ENCODE measurements at places on chromosomes 2 and 18.

DNA sequence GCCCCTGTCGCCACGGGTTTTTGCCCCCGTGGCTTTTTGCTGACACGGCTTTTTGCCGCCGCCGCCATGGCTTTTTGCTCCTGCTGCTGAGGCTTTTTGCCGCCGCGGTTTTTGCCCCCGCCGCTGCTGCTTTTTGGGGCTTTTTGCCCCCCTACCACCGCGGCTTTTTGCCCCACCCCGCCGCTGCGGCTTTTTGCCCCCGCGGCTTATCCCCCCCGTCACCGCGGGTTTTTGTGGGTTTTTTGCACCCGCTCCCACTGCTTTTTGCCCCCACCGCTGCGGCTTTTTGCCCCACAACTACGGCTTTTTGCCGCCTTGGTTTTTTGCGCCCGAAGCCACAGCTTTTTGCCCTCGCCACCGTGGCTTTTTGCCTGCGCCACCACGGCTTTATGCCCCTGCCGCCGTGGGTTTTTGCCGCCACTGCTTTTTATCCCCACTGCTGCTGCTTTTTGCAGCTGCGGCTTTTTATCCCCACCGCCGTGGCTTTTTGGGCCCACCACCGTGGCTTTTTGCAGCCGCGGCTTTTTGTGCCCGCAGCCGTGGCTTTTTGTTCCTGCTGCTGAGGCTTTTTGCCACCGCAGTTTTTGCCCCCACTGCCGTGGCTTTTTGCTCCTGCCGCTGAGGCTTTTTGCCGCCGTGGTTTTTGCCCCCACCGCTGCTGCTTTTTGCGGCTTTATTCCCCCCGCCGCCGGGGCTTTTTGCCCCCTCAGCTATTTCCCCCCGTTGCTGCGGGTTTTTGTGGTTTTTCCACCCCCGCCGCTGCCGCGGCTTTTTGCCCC is 2798.0 kb upstream of the TEKT4 start:
- no peak for DNase-seq

DNA sequence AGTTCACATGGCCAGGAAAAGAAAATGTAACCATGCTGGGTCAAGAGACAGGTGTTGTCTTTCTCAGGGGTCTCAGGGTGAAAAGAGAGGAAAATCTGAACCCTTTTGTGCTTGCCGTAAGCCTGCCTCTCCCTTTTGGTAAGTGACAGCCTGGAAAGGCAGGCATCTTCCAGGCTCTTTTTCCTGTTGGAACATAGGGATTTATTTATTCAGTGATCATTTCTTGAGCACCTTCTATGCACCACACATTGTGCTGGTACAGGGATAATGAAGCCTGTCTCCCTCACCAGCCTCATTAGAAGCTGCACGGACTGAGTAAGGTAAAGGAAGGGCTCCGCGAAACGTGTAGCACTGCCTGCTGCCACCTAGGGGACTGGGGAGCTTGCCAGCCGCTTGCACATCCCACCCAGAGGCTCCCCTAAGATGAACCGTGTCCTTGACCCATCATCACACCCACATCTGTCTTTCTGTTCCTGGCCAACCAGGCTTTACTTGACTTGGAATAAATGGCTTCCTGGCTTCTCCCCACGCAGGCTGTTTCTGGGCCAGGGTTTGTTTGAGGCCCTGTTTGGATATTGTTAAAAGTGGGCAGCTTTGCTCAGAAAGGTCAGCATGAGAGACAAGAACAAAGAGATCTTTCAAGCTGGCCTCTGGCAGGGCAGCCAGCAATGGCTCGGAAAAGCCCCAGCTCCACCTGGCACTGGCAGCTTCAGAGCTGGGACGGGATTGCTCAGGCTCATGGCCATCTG is 73.3 kb upstream of the MCFD2 start:
- no peak for DNase-seq

DNA sequence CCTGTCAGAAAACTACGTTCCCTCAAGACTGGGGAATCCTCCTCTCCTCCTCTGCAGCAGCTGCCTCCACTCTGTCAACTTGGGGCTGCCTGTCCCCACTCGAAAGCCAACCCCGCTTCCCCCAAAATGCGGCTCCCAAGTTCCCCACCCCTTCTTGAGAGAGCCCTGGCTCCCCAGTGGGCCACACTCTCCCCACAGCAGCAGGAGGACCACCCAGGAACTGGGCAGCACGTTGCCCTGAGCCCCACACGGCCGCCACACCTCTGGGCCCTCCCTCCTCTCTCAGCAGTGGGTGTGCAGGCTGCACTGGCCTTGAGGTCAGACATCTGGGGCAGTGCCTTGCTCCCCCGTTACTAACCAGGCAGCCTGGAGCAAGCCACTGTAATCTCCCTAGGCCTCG is 9.6 kb upstream of the TEX51 start:
- DNase-seq, result no peak

DNA sequence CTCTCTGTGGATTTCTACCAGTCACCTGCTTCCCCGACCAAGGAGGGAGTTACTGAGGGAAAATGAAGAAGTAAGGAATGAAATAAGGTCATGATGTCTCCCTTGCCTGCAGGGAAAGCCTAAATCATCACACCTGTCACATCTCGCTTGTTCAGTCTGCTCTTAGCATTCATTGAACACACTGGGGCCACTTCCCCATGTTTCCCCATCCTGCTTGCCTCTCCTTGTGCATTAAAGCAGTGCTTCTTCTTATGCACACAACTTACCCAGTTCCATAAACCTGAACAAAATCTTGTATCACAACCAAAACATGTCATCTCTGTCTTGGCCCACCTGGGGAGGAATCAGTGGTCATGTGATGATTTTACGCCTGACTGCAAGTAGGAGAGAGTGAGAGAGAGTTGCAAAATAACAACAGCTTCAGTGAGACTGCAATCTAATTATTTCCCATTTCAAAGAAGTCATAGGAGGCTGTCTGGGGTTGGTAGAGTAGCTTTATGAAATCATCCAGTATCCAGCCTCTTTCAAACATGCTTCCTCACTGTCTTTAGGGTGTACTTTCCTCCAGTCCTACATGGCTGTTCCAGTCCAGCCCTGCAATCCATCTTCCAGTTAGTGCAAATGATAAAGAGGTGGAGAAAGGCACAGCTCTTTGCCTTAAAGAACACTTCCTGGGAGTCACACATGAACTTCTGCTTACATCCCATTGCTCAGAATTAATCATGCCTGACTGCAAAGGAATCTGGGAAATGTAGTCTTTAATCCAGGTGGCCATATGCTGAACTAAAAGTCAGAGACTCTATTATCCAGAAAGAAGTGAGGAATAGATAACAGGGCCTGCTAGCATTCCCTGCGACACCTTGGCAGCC is 220.1 kb downstream of the HAUS1 start:
- DNase-seq, result no peak

- no peak for DNase-seq
These were observed 17.1 kb upstream of the VWC2L start for GRCh38 chr2:214393796-214394195.

DNA sequence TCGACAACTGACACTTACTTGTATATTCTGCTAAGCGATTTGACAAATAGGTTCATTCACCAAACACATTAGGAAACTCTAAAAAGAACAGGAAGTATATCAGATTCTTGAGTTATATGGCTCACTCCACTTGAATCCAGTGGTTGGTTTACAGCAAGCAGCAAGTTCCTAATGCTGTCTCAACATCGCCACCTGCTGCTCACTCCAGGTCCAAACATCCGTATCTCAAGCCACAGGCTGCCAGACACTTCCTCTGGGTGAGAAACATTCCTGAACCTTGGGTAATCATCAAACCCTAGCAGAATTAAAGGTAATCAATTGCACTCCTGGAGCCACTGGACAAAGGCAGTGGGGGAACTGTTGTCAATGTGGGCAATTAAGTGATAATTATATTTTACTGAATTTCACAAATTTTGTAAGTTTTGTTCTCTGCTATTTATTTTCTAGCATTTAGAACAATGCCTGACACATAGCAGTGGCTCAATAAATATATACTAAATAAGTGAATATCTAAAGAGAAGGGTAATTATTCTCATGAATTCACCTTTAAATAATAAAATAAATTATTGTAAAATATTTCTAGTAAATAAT is 107.1 kb upstream of the TTN start:
- DNase-seq, result peak; percentile 46

All from activated naive CD4-positive, alpha-beta T cell (primary cell).